ENCODE measurements at places on chromosomes 6 and 20.

GRCh38 chr6:17418281-17419188 lies 25.1 kb downstream of the CAP2 start:
- DNase-seq: no peak

DNA sequence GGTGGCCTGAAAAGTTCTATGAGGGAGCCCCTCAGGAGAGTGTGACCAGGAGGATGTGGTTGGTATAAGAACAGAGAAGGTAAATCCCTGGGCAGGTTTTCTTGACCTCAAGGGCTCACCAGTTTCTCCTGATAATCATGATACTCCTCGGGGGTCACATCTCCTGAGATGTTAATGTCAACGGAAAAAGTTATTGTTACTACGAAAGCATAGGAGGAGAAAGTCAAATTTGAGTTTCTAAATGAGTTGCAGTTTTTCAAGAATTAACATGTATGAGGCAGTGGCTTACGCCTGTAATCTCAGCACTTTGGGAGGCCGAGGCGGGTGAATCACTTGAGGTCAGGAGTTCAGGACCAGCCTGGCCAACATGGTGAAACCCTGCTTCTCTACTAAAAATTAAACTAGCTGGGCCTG lies 23.4 kb downstream of the MGME1 start:
- DNase-seq: no peak

DNA sequence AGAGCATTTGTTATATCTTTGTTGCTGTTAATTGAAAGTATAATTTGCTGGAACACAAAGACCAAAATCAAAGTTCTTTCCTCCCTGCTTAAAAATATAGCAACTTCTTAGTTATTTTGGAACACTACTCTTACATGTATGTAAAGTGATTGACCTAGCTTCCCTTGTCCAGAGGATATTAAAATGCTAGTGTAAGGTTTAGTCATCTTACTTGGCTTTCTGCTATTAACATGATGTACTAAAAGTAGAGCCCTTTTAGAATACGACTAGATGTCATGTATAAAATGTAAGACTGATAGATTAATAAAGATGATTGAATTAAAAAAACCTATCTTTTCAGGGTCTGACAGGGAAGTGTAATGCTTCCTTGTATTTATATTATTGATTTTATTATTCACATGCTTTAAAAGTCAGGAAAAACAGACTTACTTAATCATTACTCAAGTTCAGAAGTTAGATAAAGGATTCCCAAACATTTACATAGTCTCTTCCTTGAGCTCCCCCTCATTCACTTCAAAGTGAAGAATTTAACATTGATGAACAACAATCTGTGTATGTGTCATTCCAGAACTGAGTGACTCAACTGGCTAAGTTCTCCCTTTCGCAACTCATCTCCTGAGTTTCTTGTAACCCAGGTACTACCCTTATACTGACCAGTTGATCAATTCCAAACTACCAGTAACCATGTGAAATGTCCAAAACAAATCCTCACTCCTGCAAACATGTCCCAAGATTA lies 50.9 kb downstream of the BTBD9 start:
- no peak for DNase-seq

GRCh38 chr6:39847221-39847620 lies 55.0 kb downstream of the DAAM2 start:
- DNase-seq: no peak

GRCh38 chr20:38973107-38973506 lies 11.0 kb downstream of the DHX35 start:
- no peak for DNase-seq

DNA sequence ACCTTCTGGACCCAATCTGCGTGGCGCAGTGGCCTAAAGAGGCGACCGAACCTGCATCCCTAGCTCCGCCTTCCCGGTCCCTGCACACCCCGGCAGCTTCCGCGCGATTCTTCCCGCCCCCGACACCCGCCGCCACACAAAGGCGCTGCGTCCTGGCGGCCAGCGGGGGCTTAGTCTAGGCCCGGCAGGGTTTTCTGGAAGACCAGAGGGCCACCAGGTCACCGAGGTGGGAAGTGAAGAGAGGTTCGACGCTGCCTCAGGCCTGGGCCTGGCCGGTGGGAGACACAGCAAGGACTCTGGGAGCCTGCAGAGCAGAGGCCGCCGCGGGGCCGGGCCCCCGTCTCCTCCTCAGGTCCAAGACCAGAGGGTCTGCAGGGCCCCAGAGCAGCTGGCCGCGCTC lies 154.9 kb downstream of the OR2B2 start:
- no peak for DNase-seq

- no peak for DNase-seq
These were observed 91.7 kb downstream of the GJA10 start for GRCh38 chr6:89985751-89986493.

DNA sequence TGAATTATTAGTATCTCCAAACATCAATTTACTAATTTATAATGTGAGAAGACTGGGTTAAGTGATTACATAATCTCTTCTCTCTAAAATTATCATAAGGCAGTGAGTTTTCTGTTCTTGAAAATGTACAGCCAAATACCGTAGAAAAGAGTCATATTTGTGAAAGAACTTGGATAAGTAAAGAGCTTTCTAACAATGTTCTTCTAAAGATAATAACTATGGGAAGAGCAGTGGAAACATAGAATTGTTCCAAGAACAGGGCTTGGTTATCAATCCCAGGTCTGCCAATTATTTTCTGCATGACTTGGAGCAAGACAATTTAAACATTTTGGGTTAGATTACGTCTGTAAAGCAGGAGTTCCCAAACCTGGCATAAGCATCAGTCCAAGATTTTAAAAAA lies 198.1 kb upstream of the SGK1 start:
- no peak for DNase-seq

- DNase-seq: no peak
These were observed 98.4 kb upstream of the DUSP22 start for GRCh38 chr6:193773-194310.

- no peak for DNase-seq
These were observed 15.7 kb upstream of the MRAP2 start for GRCh38 chr6:84017709-84018452.

DNA sequence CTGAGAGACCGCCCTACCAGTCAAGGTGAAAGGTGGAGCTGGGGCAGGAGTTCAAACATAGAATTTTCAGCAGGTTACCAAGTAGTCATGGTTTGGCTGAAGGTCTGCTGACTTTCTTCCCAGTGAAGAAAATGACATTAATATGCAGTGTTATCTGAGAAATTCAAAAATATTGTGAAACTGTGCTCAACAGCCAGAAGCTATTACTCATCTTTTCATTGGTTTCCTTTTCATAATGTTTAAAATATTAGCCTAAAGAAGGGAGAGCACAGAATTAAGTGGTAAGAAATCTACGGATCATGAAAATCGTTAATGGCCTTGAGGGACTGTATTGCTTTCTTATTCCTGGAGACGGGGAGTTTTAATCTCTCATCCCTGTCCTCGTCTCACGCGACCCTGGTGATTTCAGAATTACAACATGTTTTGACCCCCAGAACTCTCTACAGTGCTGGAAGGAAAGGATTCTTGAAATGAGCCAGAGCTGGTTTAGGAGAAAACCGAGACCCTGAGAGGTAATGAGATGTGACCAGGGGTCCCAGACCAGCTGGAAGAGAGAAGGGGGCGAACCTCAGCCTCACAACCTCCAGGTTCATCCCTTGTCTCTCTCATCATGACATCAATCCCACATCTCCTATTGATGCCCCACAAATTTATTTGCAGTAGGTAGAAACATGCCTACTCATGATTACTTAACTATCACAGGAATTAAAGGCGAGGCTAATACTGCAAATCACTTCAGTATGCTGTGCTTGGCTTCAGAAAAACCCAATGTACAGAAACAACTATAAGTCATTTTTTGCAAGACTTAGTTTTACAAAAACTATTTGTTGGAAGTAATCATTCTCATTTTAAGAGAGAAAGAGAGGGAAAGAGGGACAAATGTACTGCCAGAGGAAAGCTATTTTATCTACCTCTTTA lies 209.5 kb downstream of the FNDC1 start:
- DNase-seq: no peak

- DNase-seq: no peak
These were observed 277.1 kb upstream of the ECI2 start for GRCh38 chr6:4412488-4412887.

DNA sequence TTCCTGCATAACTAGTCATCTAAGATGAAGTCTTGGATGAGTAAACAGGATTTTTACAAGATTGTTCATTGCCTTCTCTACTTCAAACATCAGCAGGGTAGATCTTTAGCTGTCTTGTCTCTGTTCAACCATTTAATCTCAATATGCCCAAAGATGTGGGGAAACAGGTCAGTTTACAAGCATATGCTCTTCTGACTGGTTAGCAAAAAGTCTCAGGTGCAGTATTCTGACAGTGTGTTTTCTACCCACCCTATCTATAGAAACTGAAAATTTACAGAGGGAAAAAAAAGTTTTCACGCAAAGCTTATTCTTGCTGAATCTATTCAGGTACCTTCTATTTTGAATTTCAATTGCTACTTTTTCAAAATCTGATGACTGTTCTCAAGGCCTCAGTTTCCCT lies 29.0 kb downstream of the MAP3K5 start:
- no peak for DNase-seq

DNA sequence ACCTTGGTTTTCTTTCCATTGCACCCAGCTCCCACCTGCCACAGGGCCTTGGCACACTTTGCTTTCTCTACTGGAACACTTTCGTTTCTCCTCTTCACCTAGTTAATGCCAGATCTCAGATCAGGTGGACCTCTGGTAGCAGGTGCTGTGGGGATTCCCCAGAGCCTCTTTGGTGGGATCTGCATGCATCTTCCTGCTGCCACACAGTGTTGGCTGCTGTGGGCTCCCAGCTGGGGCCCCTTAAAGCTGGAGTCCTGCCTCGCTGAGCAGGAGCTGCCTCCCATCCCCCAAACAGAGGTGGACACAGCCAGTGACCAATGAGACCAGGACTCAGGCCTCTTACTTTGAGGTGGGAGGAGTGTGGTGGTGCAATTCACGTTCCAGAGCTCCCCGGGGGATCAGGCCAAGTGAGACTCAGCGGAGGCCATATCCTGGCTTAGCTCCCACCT lies 28.4 kb downstream of the CEBPB start:
- no peak for DNase-seq

GRCh38 chr20:51766994-51767866 lies 960 bp downstream of the ATP9A start:
- peak; percentile 79 for DNase-seq

- DNase-seq: no peak
These were observed 88.0 kb upstream of the ELOVL5 start for GRCh38 chr6:53436526-53437303.

DNA sequence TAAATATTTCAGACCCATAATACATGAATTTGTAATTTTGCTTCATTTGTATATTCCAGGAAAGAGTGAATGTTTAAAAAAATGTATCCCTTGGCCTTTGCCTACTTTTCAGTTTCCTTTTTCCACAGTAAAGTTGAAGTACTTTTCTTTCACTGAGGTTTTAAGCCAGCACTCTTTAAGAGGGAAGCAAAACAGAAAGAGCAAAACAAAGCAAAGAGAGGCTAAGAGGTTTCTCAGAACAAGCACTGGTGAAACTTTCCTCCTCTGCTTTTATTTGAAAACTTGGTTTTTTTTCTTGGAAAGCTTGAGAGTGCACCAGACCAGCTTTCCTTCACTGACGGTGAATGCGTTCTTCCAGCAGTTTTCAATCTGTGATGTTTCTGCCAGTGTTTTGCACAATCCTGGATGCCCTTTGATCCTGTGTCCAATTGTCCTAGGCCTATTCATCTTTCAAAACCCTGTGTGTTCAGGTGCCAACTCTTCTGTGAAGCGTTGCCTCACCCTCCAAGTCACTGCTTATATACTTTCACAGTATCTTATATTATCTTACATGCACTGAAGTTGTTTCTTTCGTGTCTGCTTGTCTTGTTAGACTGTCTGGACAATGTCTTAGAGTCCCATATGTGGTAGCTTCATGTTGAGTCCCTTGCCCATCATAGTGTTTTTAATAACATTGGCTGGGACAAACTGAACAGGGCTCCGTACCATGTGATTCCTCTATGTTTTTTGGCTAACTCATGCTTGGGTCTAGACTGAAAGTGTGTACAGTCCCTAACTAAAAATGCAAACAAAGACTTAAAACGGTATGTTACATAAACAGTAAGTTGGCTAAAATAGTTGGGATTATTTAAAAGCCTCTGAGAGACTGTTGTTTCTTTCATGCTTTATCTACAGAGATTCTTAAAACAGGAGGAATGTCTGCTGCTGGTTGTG lies 1.9 kb downstream of the RNF217 start:
- no peak for DNase-seq

- no peak for DNase-seq
These were observed 1.1 kb upstream of the SAMD5 start for GRCh38 chr6:147507162-147508041.

Data from NCI-H1092 (cell line).